ENCODE measurements at places on chromosomes 16 and 17.

DNA sequence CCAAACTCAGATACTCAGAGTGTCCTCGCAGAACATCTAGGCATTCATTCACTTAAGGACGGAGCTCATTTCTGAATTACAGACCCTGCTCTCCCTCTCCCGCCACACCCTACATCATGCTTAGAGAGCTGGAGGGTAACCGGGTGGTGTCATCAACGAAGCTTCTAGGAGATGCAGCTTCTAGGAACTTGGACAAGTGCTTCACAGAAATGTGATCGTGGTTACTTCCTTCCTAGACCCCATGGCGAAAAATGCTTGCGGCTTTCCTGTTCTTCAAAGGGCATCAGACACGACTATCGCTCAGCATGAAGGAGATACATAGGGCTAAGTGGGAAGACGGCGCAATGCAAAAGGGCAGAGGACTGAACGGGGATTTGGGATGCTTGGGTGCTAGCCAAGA, 126.8 kb downstream of the ZFHX3 start:
- no peak for DNase-seq

- DNase-seq: no peak
Observed at GRCh38 chr17:4409659-4410058, 24.1 kb upstream of the SPNS3 start.

GRCh38 chr17:72004611-72005331, 116.0 kb upstream of the SOX9 start:
- no peak for DNase-seq

GRCh38 chr17:27497696-27498095, 41.4 kb downstream of the KSR1 start:
- DNase-seq: no peak

GRCh38 chr16:86755571-86756006, 177.2 kb downstream of the FOXL1 start:
- DNase-seq: no peak

- DNase-seq: no peak
Observed at GRCh38 chr17:49676276-49676868, 1.5 kb downstream of the SPOP start.

GRCh38 chr16:77723108-77723514, 797 bp downstream of the NUDT7 start:
- DNase-seq: peak; percentile 25

- peak; percentile 91 for DNase-seq
Observed at GRCh38 chr16:55508941-55509931, at the start of gene LPCAT2. LPCAT2 (plus strand) TSS chr16:55509072; CDS start chr16:55509182, 110 bp downstream.

GRCh38 chr17:48567209-48567608, 10.9 kb downstream of the HOXB4 start:
- DNase-seq: peak; percentile 81

- DNase-seq: no peak
Observed at GRCh38 chr16:29849505-29849904, 13.5 kb downstream of the CDIPT start.

GRCh38 chr17:11719856-11720255, 121.6 kb downstream of the DNAH9 start:
- DNase-seq: no peak

DNA sequence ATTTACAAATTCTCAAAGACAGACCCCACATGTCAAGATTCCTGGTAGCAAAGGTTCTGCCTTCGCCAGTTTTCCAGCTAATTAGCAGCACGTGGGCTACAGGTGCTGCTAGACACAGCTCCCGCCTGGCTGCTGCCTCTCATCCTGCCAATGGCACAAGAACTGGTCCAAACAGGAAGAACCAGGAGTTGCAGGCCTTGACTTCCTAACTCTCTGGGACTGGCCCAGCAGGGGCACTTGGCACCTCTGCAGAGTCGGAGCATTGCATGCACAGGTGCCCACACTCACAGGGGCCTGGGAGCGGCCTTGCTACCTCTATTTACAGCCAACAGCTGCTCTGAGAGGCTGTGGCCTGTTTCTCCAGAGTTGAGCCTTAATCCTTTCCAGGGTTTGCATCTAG, 39.6 kb downstream of the TK2 start:
- DNase-seq: no peak

GRCh38 chr17:77222356-77222755, 81.6 kb downstream of the SEC14L1 start:
- no peak for DNase-seq

GRCh38 chr17:48623583-48623982, 2.6 kb downstream of the HOXB9 start:
- DNase-seq: no peak

All from left colon (tissue), 2 donors.